Hematopoietic multipotent progenitor cell treated with erythropoietin and hydrocortisone succinate and interleukin-3 and kit ligand, for 6 days (in vitro differentiated cells): ENCODE measurements at places on chromosomes 7 and 10.

DNA sequence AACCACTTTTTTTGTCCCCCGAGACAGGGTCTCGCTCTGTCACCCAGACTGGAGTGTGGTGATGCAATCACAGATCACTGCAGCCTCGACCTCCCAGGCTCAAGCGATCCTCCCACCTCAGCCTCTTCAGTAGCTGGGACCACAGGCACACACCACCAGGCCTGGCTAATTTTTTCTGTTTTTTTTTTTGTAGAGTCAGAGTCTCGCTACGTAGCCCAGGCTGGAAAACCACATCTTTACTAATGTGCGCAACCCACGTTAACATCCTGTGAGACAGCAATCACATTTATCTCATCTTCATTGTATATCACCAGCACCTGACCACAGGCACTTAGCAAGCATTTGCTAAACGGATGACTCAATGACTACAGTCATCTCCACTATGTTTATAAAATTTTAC lies 77.8 kb upstream of the ATP6V0A4 start:
- peak; percentile 67 for DNase-seq

GRCh38 chr10:3699916-3700315 lies 85.1 kb downstream of the KLF6 start:
- DNase-seq = no peak

DNA sequence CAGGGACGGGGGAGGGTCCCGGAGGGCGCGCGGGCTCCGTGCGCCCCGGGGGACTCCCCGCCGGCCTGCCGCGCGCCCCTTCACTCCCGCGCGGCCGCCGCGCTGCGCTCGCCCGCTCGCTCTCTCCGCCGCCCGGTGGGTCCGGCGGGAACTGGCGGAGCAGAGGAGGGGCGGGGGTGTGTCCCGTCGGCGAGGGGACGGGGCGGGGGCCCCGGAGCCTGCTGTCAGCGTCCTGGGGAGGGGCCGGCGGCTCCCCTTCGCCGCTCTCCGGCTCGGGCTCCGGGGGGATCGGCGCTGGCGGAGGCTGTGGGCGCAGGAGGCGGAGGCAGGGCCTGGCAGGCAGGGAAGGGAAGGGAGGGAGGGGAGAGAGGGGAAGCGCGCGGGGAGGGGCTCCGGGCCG lies at the start of gene SH3PXD2A:
Gene SH3PXD2A (minus strand): TSS at position 153 of the 400 bp plus-strand sequence. CDS start 310 bp downstream, outside the sequence.
- no peak for DNase-seq

GRCh38 chr10:59954296-59954695 lies 47.9 kb upstream of the CCDC6 start:
- no peak for DNase-seq

DNA sequence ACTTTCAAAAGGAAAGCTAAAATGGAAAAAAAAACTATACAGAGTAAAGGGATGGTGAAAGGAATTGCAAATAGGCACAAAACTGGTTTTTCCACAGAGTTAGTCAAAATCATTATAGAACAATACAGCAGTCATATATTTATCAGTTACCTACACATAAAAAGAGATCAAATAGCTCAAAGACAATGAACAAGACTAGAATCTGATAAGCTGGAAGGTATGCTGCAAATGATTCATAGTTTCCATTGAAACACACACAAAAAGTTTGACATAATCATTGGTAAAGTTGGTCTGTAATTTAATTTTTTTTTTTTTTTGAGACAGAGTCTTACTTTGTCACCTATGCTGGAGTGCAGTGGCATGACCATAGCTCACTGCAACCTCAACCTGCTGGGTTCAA lies 92.4 kb upstream of the SGCE start:
- DNase-seq = no peak

DNA sequence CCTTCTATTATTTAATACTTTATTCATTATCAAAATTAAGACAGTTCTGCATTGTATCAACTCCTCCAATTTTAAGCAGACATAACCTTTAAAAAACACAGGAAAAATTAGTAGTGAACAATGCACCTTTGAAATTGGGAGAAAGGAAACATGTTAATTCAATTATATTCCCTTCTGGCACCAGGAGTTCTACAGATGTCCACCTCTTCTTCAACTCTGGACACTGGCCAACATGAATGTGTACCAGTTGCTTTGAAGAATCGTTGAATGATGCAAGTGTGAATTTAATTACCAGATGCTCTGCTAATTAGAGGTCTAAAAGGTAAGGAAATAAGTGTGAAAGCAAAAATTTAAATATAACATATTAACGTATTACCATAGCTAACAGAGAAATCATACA lies 206.7 kb upstream of the IGFBP3 start:
- no peak for DNase-seq

DNA sequence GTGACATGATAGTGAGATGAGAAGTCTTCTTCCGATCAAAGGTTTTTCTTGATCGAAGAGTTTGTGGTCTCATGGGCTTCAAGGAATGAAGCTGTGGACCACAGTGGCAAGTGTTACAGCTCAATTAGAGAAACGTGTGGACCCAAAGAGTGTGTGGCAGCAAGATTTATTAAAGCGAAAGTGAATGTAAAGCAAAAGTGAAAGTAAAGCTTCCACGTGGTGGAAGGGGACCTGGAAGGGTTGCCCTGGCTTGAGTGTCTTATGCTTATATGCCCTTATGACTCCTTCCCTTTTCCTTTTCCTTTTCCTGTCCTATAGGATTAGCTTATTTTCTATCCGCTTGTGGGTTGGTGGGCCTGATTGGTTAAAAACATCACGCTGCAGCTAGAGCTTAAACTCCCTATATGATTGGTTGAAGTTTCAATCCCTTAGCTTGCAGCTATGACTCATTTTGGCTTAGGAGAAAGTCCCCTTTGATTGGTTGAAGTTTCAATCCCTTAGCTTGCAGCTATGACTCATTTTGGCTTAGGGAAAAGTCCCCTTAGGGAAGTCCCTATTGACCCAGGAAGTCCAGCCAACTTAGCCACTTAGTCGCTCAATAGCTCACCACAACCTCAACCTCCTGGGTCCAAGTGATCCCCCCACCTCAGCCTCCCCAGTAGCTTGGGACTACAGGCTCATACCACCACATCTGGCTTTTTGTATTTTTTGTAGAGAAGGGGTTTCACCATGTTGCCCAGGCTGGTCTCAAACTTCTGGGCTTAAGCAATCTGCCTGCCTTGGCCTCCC lies 34.7 kb downstream of the MRPS24 start:
- peak; percentile 60 for DNase-seq

GRCh38 chr7:109893231-109893630 lies 1197.7 kb upstream of the LRRN3 start:
- DNase-seq = no peak

DNA sequence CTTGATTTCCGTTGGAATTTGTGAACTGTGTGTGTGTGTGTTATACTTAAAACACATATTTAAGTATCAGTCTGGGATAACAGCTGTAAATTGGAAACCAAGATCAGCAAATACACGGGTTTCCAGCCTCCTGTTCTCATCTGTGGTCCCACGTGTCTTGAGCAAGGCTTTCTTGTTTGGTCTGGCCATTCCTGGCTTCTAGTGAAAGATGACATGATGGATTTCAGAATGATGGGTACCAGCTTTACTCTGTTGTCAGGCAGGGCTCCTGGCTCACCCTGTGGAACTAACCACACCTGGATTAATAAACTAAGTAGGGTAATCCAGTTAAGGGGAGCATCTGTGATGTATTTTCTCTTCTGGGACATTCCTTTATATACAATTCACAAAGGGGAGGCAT lies 346.2 kb upstream of the AOAH start:
- no peak for DNase-seq

- DNase-seq = peak; percentile 27
These were observed 68.0 kb upstream of the LRRC4 start for GRCh38 chr7:128099204-128099671.

DNA sequence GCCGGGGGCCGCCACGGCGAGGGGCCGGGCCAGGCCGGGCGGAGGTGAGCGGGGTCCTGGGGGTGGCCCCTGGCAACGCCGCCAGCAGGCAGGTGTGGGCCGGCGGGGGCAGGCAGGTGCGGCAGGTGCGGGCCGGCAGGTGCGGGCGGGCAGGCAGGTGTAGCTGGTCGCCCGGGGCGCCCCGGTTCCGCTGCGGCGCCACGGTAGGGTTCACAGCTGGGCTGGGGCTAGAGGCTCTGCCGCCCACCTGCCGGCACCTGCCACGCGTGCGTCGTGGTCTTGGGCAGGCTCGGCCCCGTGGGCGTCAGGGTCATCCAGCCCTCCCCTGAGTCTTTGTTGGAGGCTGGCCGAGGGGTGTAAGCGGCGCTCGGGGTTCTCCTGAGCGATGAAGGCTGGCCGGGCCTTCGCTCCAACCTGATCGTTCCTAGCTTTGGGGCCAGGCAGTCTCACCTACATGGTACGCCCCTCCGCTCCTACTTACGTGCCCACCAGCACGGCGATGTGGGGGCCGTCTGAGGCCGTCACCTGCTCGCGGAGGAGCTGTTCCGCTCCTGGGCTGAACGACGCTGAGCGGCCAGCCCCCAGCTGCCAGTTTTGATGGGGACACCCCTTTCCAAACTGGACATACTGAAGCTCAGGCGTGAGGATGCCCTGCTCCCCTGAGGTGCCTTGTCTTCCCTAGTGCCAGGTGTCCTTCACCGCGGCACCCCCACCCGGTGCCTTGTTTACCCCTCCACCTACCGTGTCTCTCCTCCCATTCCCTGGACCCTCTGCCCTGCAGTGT lies 493 bp downstream of the ZMIZ2 start:
- DNase-seq = peak; percentile 32

DNA sequence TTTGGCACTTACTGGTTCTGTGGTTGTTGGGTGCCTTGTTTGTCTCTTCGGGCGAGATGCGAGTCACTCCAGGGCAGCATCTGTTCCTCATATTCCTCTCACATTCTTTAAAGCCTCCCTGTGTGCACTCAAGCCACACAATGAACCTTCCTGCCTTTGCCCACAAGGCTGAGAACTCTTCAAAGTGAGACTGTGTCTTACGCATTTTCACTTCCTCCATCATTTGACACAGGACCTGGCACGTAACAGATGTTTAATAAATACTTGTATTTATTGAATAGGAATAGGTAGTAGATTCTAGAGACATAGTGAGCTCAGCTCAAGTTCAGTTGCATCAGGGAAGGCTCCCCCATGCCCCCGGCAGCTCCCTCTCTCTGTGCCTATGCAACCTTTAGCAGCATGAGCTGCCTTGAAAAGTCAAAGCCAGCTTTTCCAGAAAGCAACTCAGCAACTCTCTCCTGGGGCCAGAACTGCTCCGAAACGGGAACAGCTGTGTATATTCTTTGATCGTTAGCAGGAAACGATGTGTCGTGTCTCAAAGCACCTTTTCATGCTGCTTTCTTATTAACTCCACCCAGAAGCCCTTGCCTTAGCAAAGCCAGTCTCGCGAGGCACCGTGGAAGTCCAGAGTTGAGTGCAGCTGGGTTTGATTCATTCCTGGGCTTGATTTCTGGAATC lies 97.5 kb downstream of the PFKFB3 start:
- peak; percentile 14 for DNase-seq

- DNase-seq = no peak
These were observed 412.5 kb upstream of the SEMA3C start for GRCh38 chr7:81331061-81332018.

- peak; percentile 56 for DNase-seq
These were observed 292.5 kb upstream of the SEMA3C start for GRCh38 chr7:81211204-81211933.

DNA sequence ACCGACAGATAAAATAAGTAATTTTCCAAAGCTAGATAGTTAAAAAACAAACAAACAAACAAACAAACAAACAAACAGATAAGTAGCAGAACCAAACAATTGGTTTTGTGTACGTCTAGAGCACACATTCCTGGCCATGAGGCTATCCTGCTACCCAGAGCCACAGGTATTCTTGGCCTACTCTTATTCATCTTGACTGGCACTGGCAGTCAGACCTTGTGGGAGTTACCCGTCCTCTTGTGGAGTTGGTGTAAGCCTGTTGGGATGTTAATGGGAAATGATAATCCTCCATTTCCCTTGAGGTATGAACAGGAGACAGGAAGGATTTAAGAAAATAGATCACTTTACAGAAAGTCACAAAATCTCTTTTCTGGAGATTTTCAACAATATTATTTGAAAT lies 142.4 kb upstream of the MEOX2 start:
- DNase-seq = no peak

DNA sequence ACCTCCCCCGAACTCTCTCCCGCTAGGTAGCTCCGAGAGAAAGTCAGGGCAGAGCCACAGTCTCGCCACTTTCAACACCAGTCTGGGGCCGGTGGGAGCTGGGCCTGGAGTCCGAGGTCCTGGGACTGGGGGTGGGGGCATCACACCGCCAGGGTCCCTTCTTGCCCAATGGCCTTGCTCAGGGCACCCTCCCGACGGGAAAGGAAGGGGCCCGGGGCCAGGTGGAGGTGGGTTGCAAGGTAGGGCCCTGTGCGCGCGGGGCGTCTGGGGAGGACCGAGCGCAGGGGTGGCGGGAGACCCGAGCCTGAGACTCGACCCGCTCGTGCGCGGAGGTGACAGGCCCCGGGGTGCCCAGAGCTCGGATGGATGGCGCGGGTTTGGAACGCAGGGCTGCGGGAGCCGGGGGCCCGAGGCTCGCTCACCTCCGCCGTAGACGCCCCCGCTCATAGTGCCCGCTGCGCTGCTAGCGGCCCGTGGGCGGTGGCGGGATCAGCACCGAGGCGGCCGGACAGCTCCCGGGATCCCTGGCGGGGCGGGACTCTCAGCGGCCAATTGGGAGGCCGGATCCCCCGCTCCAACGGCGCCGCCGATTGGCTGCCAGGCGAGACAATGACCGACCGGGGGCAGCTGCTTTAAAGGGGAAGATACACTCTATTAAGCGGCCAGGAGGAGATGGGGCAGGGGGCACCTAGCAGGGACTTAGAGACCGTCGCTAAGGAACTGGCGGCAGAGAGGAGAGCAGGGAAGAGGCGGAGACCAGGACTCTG lies at the start of gene ACTL6B:
Gene ACTL6B (minus strand): TSS at position 541 of the 767 bp plus-strand sequence. CDS start 94 bp downstream, at position 447.
- DNase-seq = peak; percentile 86

DNA sequence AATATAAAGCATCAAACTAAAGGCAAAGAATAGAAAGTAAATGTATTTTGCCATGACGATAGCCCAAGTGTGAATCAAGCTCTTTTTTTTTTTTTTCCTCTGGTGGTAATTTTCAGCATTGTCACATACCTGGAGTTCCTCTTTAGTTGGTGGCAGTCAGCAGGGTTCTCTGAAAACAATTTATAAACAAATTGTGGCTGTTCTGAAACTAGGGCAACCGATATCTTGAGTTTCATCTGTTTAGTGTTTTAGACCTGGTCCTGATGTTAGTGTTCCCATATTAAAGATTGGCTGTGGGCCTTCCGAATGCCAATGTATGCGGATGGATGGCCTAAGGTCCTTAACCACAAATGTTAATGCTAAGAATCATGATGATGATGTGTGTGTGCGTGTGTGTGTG lies 713.1 kb downstream of the GATA3 start:
- peak; percentile 1 for DNase-seq

GRCh38 chr7:121079425-121080169 lies 91.1 kb downstream of the CPED1 start:
- DNase-seq = peak; percentile 50

- no peak for DNase-seq
These were observed 60.2 kb downstream of the MPP7 start for GRCh38 chr10:28242555-28243204.

DNA sequence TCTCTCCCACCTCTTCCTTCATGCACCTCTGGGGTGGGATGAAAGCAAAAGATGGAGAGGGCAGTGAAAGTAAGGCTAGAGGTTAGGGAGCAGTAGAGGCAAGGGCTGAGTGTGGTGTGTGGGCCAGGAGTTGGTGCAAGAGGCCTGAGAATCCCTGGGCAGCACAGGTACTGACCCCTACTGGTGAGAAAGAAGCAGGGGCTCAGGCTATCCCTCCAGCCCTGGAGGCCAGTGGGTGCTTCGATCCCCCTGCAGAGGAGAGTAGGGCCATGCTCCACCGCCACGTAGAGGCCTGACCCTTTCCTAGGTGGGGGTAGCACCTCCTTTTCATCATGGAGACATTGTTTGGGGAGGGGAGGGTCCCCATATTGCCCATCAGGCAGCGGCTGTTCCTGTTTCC lies 9.8 kb downstream of the CDHR1 start:
- peak; percentile 47 for DNase-seq
